Fibroblast of pulmonary artery (primary cell): ENCODE measurements at places on chromosomes 1 and 21.
A peak's percentile ranks its signal among the peaks of the same experiment; 100 is the strongest.

- DNase-seq: no peak
Observed at GRCh38 chr1:28832966-28833365, 21.0 kb downstream of the OPRD1 start.

DNA sequence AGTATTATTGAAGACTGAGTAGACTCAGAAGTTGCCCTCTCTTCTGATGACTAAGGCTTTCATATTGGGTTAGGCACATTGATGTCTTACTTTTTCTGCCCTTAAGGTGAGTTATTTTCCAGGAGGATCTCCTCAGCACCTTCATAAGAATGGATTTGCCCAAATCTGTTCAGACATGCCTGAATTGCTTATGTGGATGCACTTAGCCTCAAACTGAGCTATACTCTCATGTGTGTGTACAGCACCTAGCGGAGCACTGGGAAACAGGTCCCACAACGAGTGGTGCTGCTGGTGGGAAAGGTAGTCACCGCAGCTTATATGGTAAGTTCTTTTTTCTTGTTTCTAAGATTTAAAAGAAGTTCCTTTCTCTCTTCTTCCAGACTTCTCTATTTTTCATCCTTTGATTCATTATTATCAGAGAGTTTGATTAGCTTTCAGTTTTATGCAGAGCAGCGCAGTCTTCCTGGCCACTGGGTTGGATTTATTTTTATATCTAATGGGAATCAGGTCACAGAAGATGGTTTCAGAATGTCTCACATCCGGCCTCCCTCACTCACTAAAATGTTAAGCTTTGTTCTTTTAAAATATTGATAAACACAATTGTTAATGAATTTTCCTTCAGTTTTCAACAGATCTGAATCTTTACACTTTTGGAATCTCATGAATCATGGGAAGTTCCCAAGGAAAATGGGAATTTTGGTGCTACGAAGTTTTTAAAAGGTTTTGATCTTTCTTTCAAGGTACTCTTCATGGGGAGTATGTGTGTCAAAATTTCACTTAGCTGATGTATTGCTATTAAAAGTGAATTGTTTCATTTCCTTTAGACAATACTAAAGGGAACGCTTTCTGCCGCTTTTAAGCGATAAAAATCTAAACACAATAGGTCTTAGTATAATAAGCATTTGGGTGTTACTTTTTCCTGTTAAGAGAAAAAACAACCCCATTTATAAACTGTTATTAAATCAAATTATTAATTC, 58.5 kb downstream of the EXTL2 start:
- no peak for DNase-seq

DNA sequence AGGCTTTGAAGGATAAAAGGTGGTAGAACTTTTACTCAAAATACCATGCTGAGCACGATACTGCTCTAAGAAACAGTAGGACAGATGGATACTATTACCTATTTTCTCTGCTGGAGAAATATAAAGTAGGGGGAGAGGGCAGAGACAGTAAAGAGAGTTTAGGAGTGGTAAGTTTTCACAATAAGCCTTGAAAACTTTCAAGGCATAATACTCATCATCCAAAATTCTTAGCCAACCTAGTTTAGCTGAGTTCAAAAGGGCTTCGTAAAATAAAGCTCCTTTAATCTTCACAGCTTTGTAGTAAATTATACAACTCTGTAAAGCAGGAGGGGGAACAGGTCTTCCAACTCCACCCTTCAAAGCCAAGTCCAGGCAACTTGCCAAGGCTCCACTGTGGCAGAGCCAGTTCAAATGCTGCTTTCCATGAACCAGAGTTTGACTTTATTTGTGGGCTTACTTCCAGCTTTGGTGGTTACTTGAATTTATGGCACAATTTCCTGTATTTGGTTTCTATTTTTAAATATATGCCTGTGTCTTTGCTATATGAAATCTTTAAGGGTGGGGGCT, 15.5 kb downstream of the TEX38 start:
- DNase-seq: peak; percentile 77

GRCh38 chr21:36175771-36176565, 19.3 kb downstream of the DOP1B start:
- DNase-seq: no peak

DNA sequence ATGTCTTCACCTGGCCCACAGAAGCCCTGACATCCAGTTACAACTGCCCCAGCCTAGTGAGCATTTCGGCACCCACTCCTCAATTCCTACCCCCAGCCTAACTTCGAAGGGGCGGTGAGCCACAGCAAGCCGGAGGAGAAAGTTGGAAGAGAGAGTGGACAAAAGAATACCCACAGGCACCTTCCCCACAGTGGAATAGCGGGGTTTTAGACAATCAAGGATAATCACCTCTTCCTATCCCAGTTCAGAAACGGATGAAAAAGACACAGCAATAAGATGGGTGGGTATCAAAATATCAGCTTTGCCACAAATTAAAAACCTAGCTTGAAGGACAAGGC, 1.3 kb upstream of the LSS start:
- no peak for DNase-seq

- DNase-seq: no peak
Observed at GRCh38 chr1:225670806-225671733, 18.1 kb upstream of the ENAH start.

DNA sequence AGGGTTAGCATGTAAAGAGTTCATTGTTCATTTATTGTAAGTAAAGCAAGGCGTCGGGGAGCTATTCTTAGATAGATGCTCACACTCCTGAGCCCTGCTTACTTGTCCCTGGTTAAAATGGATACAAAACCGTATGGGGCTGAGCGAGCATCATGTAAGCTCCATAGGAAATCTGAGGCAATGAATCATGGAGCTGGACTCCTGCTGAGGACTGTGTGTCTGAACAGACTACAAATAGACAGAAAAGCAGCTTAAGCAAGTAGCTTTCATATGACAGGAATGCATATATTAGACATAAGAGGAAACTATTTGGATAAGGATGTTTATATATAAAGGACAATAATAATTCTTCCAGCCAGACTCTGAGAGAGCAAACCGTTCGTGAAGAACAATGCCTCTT, 604.9 kb upstream of the PTBP2 start:
- no peak for DNase-seq

DNA sequence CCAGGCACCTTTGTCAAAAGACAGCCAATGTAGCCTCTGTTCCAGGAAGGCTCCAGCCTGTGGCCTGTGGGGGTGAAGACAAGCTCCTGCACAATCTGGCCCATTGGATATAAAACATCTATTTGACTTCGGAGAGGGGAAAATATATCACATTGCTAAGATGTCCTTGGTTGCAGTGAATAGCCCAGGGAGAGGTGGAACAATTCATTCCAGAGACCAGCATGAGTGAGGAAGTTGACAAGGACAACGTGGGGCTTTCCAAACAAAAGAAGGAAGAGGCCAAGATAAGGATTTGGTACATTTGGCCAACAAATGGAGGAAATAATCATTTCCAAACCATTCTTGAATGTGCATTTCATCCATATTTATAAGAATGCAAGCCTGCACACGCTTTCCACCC, 187.0 kb downstream of the ETS2 start:
- DNase-seq: peak; percentile 93

DNA sequence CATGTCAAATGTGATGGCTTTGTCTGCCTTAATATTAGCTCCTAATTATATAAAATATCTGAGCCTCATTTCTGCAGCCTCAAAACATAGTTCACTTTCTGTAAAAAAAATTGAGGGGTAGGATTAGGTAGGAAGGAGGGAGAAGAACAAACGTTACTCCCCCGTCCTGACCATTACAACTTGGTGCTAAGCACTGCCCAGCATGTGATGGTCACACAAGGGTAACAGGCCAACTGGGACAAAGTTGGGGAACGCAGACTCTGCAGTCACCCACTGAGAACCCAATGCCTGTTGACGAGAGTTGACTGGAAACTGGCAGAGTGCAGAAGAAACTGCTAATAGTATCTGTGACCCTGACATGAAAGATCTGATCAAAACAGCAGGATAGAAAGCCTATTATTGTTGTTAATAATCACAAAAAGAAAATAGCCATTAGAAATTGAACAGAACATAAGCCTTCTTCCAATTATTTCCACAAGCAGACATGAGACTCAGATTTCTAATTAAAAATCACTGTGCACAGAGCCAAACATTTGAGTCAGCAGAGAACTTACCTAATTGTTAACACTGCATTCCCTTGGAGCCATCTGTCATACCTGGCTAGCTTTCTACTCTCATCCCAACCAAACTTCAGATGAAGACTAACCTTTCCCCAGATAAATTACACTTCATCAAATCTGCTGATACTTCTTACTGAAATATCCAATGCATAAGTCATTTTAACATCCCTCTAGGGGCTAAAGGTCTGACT, 5.5 kb downstream of the SORT1 start:
- DNase-seq: no peak

- peak; percentile 69 for DNase-seq
Observed at GRCh38 chr1:39129514-39129913, 75.0 kb upstream of the MACF1 start.

DNA sequence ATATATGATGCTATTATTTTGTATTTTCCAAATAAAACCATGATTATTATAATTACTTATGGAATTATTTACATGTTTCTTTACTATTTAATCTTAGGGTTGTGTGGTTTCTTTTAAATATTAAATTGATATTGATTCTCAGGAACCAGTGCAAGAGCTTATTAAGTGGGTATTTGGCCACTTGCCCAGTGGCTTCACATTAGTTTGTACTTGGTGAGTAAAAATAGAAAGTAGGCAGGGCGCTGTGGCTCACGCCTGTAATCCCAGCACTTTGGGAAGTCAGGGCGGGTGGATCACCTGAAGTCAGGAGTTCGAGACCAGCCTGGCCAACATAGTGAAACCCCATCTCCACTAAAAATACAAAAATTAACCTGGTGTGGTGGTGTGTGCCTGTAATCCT, 497.1 kb downstream of the PTPRC start:
- DNase-seq: no peak

GRCh38 chr21:43926196-43926595, 61.2 kb downstream of the AGPAT3 start:
- no peak for DNase-seq

DNA sequence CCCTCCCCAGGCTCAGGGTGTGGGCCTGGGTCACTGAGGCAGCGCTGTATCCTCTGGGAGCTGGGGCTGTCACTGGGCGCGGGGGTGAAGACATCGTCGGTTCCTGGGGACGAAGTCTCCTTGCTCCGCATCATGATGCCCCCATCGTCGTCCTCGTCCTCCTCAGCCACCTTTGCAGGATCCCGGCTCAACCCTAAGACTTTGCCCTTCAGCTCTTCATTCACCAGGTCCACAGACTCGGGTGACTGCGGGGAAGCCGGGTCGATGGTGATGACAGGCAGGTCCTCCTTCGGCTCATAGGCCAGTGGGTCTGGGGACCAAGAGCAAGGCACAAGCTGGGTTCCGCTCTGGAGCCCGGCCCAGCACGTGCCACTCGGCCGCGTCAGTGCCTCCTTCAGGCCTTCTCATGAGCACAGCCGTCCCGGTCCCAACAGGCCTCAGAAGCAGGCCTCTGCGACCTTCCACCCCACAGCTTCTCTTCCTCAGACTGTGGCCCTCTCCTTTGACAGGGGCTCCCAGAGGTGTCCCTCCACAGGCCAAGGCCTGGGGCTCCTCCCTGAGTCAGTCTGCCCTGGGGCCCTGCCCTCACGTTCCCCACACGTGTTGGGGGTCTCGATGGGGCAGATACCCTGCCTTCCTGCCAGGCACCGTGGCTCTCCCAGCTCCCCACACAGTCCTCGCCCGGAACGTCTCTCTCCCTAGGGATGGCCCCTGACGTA, 54.4 kb downstream of the SLC9A1 start:
- DNase-seq: no peak

- no peak for DNase-seq
Observed at GRCh38 chr1:85571181-85571759, 9.3 kb upstream of the CCN1 start.

GRCh38 chr1:231335663-231336602, 1.7 kb downstream of the EXOC8 start:
- DNase-seq: no peak

DNA sequence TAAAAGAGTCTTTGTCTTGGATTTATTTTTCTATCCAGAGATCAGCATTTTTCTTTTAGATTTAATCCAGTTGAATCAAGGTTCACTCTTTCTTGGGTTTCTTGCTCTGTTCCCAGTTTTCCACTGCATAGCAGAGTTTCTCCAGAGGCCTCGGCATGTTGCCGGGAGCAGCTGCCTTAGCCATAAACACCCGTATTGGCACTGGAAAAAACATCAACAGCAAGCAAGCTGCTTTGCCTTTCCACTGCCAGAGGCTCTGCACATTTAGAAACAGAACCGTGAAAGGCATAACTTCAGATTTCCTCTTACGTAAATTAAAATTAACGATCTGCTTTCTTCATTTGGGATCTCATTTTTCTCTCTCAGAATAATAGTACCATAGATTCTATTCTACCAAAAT, 181.8 kb upstream of the L1TD1 start:
- DNase-seq: no peak

- DNase-seq: no peak
Observed at GRCh38 chr1:191508239-191508638, 650.0 kb upstream of the RGS18 start.

GRCh38 chr1:100629391-100629790, 90.2 kb upstream of the VCAM1 start:
- DNase-seq: peak; percentile 64

DNA sequence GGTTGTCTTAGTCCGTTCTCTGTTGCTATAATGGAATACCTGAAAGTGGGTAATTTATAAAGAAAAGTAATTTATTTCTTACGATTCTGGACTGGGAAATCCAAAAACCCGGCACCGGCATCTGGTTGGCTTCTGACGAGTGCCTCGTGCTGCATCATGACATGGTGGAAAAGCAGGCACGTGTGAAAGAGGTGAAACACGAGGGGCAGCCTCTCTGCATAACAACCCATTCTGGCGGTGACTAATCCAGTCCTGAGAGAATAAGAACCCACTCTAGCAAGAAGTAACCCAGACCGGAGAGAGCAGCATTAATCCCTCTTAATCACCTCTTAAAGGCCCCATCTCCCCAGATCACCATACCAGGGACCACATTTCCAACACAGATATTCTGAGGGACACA, 2.7 kb upstream of the EDEM3 start:
- no peak for DNase-seq

- peak; percentile 11 for DNase-seq
Observed at GRCh38 chr1:218996362-218996761, 177.3 kb upstream of the LYPLAL1 start.

DNA sequence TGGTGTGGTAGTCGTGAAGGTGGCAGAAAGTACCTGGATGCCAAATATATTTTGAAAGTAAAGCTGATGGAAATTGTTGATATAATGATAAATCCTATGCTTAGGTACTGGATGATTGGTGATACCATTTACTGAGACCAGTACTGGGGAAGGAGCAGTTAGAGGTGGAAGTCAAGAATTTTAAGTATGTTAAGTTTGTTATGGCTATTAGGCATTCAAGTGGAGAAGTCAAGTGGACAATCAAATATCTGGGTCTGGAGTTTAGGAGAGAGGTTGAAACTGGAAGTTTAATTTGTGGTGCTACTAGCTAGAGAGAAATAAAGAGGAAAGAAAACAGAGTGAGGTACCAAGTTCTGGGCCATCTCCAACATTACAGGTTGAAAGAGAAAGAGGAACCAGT, 89.1 kb downstream of the ATF6 start:
- DNase-seq: no peak
